ENCODE measurements at places on chromosomes 11 and 22. TPM values are rescaled to one million over a fixed set of nuclear protein-coding genes. Genes with fewer than 3 reads are reported as not detected.

- no peak for DNase-seq
Measured at GRCh38 chr22:50150161-50151129, 20.1 kb upstream of the PANX2 start.

DNA sequence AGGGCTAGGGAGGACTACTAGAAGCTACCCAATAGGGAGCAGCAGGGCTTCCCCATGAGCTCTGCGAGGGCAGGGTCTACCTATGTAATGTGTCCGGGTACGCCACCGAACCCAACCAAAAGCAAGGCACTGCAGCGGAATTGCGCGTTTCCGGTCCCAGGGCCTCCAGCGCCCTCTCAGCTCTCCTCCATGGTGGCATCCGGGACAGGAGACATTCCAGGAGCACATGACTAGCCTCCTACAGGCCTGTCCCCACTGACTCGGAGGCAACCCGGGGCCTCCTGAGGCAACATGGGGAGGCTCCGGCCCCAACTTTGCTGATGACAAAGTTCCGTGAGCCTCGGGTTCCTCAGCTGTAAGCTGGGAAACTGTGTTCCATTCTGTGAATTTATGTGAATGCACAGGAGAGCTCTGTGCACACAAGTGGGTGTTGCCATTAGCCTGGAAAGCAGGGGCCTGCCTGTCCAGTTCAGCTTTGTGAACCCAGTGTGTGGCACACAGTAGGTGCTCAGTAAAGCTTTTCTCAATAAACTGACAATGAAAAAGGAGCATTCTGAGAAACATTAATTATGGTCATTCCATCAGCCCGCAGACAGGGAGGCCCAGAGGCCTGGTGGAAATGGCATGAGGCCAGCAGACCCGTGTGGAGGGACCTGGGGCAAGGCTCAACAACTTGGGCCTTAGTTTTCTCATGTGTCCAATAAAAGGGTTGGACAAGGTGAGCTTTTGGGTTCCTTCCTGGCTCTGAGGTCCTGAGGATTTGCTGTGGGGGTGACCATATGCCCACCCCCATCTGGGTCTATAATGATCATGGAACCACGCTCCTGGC lies 50.3 kb downstream of the CHRDL2 start:
- DNase-seq, result peak; percentile 51

Gene MMP1
- 3.8 TPM for total RNA-seq

DNA sequence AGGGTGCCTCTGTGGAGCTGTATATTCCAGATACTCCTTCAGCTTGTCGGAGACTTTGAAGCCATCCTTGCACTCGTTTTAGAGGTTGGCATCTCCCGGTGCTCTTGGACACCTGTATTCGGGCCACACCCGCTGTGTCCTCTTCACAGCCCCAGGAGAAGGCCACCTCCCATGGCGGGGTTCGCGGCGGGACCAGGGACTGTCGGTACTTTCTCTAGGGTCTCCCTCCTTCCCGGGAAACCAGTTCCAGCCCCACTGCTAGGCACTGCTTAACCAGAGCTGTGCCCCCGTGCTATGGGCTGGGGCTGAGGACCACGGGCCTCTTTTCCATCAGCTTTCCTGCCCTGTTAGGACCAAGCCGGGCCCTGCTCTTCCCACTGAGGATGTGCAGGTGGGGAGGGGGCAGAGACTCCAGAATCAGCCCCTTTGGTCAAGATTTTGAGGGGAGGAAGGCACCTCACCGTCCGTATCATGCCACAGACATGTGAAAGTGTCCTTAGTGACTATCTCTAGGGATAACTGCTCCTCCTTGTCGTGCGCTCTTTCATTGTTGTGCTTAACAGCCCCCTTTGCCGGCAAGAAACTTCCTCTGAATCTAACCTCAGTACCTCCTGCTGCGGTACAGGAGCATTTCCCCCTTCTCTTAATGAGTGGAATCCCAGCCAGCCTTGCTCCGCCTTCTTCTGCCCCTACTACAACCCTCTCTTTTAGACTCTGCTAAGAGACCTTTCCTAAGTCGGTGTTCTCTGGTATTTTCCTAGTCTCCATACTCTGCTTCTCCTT lies 1.2 kb upstream of the B3GAT1 start:
- DNase-seq, result peak; percentile 67

DNA sequence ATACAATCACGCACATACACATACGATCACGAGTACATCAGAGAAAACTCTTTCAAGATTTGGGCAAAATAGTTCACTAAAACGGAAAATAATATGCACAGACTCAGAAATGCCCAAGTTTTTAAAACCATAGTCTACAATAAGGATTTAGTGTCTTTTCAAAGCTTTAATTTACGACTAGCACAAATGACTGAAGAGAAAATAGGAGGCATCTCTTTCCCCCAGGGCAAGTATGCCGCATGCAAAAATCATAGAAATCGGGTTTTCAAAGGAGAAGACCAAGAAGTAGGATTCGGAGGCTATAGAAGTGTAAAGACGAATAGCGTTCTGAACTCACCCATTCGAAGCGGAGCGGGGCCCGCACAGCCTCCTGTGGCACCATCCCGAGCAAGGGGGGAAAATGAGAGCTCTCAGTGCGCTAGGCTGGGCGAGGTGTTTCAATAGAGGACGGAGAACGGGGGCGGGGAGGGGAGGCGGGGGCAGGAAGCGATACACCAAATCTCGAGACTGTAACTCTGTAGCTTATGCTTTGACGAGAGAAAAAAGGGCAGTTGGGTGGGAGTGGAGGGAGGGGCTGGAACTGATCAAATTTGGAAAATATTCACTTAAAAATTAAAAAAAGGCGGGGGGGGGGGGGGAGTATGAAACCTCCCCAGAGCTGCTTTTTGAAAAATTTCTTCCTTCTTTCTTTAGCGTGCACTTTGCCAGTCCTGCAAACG lies 15.8 kb downstream of the BLID start:
- DNase-seq, result no peak
